ENCODE measurements at places on chromosomes 6 and 20.

DNA sequence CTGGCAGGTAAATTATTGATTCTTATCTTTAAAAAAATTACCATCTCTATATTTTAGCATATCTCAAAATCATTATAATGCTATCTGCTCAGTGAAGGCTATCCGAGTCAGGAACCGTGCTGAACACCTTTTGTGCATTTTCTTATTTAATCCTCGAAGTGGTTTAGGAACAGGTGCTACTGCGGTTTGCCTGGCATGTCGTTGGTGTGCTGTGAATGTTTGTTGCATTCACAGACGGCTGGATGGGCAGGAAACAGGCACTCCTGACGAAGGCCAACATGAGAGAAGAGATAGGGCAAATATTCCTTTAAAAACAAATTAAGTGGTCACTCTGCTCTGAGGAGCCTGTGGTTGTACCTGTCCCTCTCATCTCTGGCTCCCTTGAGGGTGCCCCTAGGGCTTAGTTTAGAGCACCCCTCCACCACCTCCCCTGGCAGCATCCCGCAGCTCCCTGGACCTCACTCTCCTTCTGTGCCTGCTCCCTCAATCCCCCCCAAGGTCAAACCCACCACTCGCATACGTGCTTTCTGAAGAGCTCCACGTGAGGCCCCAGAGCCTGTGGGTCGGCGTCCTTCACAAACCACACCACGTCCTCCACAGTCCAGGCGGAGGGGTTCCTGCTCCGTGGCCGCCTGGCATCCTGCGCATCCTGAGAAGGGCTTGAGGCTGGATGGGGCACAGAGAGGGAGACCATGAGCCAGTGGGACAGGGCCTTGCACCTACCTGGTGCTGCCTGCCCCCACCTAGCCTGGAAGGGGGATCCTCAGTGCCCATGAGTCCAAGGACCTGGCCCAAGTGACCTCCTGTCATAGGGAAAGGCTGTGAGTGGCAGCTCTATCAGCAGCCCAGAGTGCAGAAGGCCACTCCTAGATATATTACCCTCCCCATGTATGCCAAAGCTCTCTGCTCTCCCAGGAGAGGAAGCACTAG lies 116.5 kb downstream of the SCML4 start:
- no peak for DNase-seq

DNA sequence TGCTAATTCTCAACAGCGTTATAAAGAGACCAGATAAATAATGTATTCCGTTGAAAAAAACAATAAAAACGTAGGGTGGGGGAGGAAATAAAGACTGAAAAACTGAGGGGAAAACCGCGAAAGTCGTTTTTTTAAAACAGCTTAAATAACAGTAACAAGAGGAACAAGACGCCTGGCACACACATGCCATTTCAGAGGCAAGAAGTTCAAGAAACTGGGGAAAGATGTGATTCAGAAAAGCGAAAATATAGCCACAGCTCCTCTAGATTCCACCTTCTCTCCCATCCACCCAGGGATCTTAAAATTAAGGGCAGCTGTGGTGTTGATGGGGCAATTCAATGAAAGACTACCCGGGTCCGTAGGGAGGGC lies 1.3 kb downstream of the EPB41L2 start:
- DNase-seq = no peak

DNA sequence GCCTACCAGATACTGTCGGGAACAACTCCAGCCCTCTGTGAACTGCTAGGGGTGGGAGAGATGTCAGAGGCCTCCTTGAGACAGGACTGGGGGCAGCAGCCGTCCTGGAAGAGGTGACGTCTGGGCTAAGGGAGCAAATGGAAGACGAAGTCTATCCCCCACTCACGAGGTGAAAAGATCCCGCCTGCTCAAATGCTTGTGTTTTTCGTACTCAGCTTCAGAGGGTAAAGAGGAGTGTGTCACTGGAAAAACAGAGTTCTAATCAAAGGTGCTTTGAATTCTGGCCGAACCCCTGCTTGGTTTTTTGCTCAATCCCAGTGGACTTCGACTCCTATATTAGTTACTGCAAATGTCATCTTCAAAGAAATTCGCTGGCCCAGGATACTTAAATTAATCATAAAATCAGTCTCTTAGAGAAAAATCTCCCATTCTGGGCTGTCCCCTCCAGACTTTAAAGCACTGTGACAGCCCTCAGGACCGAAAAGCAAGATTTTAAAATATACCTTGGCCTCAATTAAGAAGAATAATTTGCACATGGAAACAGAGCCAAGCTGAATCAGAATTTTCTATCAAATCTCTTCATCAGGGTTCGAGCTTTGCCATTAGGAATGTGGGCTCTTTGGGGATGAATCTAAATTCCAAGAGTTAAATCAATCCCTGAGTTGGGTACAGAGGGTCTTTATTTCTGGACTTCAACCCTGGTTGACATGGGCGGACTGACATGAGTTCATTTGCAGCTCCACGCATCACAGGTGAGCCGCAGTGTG lies 61.8 kb upstream of the AFDN start:
- no peak for DNase-seq

GRCh38 chr6:163457637-163458561 lies 43.4 kb downstream of the QKI start:
- no peak for DNase-seq

GRCh38 chr20:63005862-63006539 lies 763 bp downstream of the BHLHE23 start:
- DNase-seq = peak; percentile 20

DNA sequence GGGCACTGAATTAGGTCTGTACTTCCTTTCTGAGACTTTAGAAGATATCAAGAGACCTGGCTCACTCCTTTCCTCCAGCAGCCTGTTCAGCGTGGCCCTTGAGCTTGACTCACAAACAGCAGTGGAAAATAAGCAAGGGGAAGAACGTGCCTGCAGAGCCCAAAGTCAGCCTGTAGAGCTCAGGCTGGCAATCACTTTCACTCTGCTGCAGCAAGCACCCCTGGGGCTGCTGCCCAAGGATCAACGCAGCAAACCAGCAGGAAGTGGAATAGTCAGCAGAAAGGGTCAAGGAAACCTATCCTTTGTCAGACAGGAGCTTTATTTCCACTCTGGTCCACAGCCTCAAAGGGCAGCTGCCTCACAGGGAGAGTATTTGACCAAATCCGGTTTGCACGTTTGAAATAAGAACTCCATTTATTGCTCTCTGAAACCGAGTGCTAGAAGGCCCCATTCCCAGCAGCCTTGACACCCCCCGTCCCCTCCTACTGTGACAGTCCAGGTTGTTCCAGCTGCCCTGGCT lies 77.4 kb downstream of the PRDM1 start:
- peak; percentile 64 for DNase-seq

DNA sequence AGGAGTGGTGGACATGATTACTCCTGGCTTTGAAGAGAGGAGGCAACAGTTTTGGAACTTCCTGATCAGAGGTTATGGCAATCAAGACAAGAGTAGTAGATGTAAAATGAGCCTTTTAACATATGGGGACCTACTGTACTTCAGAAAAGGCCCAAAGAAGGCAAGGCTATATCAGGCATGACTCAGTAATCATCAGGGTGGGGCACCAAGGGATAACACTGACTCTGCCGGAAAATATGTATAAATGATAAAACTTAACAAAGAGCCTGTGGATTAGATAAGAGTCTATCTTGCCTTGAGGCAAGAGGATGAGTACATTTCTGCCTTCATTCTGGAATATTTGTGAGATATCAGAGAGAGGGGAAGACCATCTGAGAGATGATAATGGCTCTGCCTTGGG lies 1389.9 kb upstream of the MAP3K7 start:
- no peak for DNase-seq

DNA sequence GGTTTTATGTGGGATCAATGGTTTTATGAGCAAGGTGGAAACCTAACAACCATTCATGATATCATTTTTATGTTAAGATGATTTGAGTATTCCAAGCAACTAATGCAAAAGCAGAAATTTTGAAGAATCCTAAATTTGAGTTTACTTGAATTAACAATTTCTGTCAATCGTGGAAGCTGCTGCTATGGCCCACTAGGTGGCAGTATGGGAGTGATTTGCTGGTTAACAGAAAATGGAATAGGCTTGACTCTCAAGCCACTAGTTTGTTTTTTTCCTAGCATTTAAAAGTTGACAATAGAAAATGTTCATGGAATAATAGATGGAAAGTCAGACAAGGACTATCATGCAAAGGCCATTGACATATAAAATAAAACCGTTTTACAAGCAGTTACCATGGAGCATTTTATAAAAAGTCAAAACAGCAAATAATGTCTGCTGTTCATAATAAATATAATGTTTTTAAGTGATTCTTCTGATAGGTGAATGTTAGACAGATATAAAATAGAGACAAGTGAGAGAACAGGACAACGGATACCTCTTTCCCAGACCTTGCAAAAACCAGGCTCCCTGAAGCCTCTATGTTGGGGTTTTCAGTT lies 43.0 kb upstream of the TMEM200A start:
- DNase-seq = peak; percentile 54

DNA sequence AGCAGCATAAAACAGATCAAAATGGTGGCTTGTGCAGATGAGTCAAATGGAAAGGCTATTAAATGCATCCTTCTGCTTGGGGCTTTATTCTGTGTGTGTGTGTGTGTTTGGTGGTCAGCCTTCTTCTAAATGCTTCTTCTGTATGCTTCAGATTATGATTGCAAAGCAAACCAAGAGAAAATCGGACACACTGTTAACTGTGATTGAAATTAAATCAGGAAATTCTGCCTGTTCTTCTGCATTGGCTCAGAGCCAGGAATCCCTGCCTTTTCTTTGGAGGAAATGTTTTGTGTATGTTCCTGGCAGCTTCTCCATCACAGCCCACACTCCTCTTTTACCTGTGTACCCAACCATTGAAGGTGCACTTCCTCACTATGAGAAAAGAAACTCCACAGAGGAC lies 22.3 kb upstream of the PDE10A start:
- no peak for DNase-seq

DNA sequence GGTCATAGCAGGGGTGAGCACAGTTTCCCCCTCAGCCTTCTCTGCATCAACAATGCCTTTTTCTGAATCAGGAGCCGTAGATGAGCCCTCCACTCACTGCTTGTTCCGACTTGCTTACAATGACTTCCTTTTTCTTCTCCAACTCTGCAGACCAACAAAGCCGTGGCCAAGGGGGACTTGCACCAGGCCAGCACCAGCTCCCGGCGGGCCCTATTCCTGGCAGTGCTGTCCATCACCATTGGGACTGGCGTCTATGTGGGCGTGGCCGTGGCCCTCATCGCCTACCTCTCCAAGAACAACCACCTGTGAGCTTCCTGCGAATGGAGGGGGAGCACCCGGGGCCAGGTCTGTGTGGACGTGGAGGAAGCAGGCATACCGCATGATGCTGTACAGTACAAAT lies 195.8 kb downstream of the SYNDIG1 start:
- DNase-seq = no peak
